ENCODE measurements at places on chromosomes 4 and X.

- no peak for DNase-seq
Observed at GRCh38 chr4:151573945-151574344, 165.0 kb downstream of the FHIP1A start.

DNA sequence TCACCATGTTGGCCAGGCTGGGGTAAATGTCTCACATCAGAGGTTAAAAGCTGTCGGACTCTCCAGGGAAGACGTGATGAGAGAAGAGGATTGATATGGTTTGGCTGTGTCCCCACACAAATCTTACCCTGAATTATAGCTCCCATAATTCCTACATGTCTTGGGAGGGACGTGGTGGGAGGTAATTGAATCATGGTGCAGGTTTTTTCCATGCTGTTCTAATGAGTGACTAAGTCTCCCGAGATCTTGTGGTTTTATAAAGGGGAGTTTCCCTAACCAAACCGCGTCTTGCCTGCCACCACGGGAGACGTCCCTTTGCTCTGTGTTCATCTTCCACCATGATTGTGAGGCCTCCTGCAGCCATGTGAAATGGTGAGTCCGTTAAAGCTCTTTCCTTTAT lies 64.4 kb downstream of the ASMT start:
- no peak for DNase-seq

DNA sequence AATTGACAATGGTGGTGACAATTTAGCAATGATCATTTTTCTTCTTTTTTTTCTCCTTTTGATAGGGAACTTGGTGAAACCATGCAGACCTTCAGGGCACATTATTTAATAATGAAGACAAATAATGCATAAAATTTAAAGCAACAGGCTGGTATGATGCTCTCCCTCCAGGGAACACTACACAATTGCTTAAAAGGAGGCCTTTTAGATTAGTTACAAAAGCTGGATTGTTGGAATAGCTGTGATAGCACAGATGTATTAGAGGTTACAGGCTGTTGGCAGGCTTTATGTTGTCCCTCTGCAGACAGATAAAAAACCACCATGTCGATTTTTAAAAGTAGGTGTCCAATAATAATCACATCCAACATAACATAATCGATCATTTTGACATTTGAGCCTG lies 307.0 kb downstream of the ADGRL3 start:
- no peak for DNase-seq

DNA sequence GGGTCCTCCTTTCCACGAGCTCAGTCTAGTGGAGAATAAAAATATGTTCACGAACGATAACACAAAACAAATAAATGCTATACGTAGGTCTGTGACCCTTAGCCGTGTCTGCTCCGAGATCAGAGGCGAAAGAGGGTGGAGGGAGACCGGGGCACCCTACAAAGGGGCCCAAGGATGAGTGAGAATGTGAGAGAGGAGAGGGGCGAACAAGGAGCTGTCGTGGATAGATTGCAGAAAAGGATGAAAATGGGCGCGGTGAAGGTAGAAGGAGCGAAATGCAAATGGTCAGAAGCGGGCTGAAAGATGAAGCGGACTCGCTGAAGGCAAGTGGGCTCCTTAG lies 6.2 kb upstream of the ZBTB33 start:
- DNase-seq, result no peak

- no peak for DNase-seq
Observed at GRCh38 chr4:53917729-53918128, 146.7 kb downstream of the CHIC2 start.

DNA sequence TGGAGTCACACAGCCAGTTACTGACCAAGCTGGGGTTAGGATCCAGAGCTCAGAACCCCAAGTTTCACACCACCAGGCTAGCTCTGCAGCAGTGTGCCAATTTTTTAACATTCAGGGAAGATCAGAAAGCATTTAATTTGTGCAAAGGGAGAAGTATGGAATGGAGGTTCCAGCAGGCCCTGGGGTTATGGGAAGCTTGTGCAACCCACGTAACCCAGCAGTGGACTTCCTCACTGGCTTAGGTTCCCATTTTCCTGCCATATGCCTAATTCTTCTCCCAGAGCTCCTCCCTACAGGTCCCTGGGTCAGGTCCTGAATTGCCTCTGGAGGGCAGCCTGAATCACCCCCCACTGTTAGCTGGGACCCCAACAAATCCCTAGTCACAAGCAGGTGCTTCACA lies 14.0 kb downstream of the APLN start:
- DNase-seq, result no peak

DNA sequence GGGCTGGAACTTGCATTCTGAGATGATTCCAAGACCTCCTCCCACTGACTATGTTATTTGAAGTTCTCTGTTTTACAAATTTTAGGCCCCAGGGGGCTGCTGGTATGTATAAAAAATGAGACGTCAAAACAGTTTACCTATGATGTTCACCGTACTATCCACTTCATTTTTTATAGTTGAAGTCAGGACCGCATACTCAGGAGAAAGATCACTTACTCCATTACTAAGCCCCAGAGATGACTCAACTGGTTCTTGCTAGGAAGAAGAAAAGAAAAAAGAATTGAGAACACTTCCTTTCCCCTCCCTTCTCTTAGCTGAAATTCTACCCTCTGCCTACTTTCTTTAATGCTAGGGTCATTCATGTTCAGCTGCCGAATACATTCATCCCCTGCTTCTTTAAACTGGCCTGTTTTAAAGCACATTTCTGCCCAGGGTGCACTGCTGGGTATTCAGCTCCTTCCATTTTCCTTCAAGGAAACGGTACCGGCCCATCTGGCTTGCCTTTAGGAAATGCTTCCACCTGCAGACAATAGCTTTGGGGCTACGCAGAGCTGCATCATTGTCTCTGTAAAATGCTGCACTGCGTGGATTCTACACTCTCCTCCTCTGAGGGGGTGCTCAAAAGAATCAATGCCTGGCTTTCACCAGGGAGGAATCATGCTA lies 66.2 kb downstream of the IRF2 start:
- DNase-seq, result no peak

GRCh38 chr4:122733787-122734120 lies 1.2 kb downstream of the BBS12 start:
- no peak for DNase-seq

DNA sequence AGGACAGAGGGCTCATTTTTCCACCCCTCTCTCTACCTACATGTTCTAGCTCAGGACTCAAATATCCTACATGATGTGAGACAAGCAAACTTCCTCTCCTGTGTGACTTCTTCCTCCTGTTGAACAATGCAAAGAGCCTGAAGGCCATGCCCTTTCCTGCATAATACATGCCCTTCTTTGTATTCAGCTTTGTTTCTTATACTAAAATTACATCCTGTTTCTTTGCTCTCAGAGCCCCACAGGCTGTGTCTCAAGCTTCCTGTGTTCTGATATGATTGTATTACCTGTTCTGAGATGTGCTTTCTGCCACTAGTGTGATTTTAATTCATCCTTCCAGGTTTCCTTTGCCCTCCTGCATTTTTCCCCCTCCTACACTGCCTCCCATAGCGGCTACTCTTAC lies 166.4 kb upstream of the AFF2 start:
- no peak for DNase-seq

- no peak for DNase-seq
Observed at GRCh38 chr4:61556277-61556676, 356.2 kb downstream of the ADGRL3 start.

GRCh38 chr4:67565284-67565683 lies 6.8 kb downstream of the STAP1 start:
- DNase-seq, result no peak

DNA sequence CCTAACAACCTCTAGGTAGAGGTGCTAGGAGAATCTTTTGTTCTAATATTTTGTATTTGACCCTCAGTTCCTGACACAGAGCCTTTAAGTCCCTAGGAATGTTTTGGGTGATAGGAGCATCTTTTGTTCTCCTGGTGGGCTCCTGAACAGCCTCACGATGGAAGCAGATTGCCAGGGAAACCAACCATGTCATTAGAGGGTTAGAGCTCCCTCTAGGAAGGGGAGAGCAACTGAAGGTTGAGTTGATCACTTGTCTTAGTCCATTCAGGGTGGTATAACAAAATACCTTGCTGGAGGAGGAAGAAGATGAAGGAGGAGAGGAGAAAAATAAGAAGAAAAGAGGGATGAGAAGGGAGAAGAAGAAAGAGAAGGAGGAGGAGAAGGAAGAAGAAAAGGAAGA lies 9.2 kb downstream of the VCX start:
- DNase-seq, result no peak

DNA sequence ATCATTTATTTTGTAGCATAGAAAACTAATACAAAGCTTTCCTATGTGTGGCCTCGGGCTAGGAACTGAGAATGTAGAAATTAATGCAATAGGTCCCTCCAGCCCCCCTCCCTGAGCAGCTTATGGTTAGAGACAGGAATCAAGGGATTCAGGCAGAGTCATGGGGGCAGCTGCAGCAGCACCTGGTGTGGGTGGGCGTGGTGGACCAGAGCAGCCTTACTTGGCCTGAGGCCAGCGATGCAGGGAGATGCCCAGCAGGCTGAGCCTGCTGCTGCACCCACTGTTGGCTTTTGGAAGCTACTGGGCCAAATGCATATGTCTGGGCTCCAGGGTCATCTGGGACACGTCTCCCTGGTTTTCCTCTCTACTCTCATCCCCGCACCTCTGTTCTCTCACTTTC lies 74.0 kb downstream of the STK32B start:
- no peak for DNase-seq

GRCh38 chr4:183905081-183905592 lies at the start of gene STOX2:
Gene STOX2, plus strand, starts transcription at chr4:183905307. Its CDS starts 1,484 bp downstream, at chr4:183906791.
- no peak for DNase-seq

- DNase-seq, result no peak
Observed at GRCh38 chr4:118280501-118281218, 72.1 kb downstream of the PRSS12 start.

GRCh38 chr4:121278811-121279368 lies 101.9 kb downstream of the QRFPR start:
- DNase-seq, result no peak

- no peak for DNase-seq
Observed at GRCh38 chr4:66023061-66023460, 352.8 kb upstream of the EPHA5 start.

DNA sequence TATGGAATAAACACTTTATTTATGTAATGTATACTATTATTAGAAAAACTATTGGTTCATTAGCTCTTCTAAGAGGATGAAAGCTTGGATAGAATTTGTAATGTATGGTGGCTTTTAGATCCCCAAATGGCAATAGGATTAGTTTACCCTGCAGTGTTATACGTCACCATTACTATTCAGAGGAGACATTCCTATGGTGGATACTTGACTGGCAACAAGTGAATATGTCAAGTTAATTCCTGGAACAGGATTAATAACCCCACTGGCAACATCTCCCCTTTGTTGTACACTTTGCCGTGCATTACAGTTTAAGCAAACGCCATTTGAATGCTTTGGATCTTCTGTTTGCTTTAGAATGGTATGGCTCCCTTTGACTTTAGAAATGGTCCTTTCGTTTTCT lies 420.3 kb downstream of the FAM47B start:
- no peak for DNase-seq

DNA sequence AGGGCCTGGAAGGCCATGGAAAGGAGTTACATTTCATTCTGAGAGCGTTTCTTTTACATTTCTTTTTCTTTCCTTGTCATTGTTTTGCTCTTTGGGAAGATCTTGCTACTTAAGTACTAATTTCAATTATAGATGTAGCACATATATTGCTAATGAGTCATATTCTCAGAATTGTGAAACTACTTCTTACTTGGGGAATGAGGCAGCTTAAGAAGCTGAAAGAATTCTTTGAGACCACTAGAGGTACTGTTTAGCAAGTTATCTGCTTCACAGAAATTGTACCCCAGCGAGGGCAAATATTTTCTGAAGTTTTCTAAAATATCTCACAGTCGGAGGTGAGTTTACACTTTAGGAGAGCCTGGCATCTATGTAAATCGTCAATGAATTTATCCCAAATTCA lies 100.6 kb downstream of the AFF2 start:
- no peak for DNase-seq

GRCh38 chr4:46081674-46082073 lies 42.2 kb downstream of the GABRG1 start:
- DNase-seq, result no peak

- no peak for DNase-seq
Observed at GRCh38 chr4:124111922-124112321, 600.6 kb downstream of the ANKRD50 start.

- no peak for DNase-seq
Observed at GRCh38 chr4:151052785-151053184, 37.7 kb upstream of the LRBA start.

- no peak for DNase-seq
Observed at GRCh38 chr4:110138551-110138950, 59.9 kb downstream of the ELOVL6 start.

- DNase-seq, result no peak
Observed at GRCh38 chrX:16012250-16012649, 111.1 kb upstream of the GRPR start.

DNA sequence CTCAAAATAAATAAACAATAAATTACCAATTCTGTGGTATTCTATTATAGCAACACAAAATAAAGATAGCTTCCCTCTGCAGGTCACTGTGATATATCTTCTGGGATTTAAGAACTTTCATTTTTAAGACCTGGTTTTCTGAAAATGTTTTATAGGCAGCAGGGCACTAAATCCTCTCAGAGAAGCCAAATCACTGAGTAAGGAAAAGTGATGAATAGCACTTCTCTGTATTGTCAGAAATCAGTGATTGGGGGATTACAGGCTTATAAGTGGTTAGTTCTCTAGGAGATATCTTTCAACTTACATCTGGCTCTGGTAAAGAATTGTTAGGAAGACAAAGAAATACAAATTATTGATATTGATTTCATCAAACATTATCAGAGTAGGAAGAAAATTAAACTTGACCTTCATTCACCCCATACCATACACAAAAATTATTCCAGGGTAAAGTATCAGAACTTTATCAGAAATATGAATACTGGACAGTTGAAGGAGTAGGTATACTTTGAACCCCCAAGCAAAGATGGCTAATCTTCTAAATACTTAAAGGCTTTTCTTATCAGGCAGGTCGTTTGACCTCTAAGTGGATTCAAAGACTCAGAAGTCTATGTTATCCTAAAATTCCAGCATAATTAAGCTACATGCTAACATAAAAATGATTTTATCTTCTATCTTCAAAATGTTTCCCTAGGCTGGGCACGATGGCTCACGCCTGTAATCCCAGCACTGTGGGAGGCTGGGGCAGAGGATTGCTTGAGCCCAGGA lies 81.6 kb upstream of the USP9X start:
- DNase-seq, result no peak

All from stimulated activated CD8-positive, alpha-beta memory T cell treated with anti-CD3 and anti-CD28 coated beads, Interleukin-4, amount 100 ng/mL, for 4 hours (primary cell).